ENCODE measurements at places on chromosomes 6 and 20. TPM values are rescaled to one million over a fixed set of nuclear protein-coding genes. Genes with fewer than 3 reads are reported as not detected.

GRCh38 chr6:103721923-103722322, 1137.8 kb downstream of the HACE1 start:
- H3K27me3 ChIP-seq, result no peaks in the 10 kb centered on the region
- 0 out of 2 replicates have a peak, but pooled peaks cover 4% of the 10 kb centered on the region for H3K4me1 ChIP-seq
- DNase-seq, result no peak
- no peaks in the 10 kb centered on the region for H3K36me3 ChIP-seq
- no peak overlapping the region for H3K27ac ChIP-seq
- no peak overlapping the region for H3K4me3 ChIP-seq

- no peaks in the 10 kb centered on the region for H3K4me1 ChIP-seq
- DNase-seq, result no peak
- H3K27ac ChIP-seq, result no peak overlapping the region
- H3K36me3 ChIP-seq, result no peaks in the 10 kb centered on the region
- no peaks in the 10 kb centered on the region for H3K27me3 ChIP-seq
These were observed 699.9 kb downstream of the FRK start for GRCh38 chr6:115360602-115361325.

GRCh38 chr6:142482974-142483373, 181.2 kb downstream of the ADGRG6 start:
- H3K27ac ChIP-seq, result no peak overlapping the region
- no peak overlapping the region for H3K4me3 ChIP-seq
- DNase-seq, result no peak
- peaks cover 3% of the 10 kb centered on the region for H3K4me1 ChIP-seq
- no peaks in the 10 kb centered on the region for H3K27me3 ChIP-seq
- H3K36me3 ChIP-seq, result no peaks in the 10 kb centered on the region

DNA sequence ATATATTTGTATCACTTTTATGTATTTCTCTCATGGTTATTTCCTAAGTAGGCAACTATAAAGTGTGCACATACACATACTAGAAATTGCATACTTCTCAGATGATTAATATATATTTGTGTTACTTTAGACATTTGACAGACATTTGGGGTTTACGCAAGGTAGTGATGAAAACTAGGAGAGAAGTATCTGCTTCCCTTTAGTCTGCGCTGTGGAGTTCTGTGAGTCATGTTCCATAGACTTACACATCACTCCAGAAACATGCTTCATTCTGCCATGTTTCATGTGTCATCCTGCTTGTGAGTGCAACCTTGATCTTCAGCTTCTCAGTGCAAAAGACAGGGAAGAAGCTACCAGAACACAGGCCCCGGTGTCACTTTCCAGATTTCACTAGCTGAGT, 200.7 kb upstream of the BMP2 start:
- H3K4me1 ChIP-seq, result no peaks in the 10 kb centered on the region
- H3K36me3 ChIP-seq, result no peaks in the 10 kb centered on the region
- no peak overlapping the region for H3K4me3 ChIP-seq
- no peaks in the 10 kb centered on the region for H3K27me3 ChIP-seq
- no peak for DNase-seq
- no peak overlapping the region for H3K27ac ChIP-seq

DNA sequence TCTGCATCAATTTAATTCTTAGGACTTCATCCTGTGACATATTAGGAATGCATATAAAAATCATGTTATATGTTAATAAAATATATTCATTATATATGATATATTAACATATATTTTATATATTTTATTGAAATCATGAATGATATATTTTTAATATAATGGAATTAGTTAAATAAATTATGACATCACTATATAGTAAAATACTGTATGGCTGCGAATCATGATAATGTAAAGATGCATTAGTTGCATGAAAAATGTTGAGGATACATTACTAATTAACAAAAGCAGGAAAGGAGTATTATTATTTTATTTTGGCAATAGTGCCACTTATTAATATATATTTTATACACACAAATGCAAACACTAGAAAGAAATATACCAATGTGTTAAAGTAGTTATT, 8.4 kb upstream of the RNF217 start:
- peaks cover 8% of the 10 kb centered on the region for H3K4me1 ChIP-seq
- no peak overlapping the region for H3K4me3 ChIP-seq
- no peaks in the 10 kb centered on the region for H3K27me3 ChIP-seq
- no peak for DNase-seq
- no peak overlapping the region for H3K27ac ChIP-seq

Gene GSTA3
- total RNA-seq, result not detected

GRCh38 chr20:10625641-10626040, 48.2 kb downstream of the JAG1 start:
- H3K4me3 ChIP-seq, result no peak overlapping the region
- no peaks in the 10 kb centered on the region for H3K27me3 ChIP-seq
- DNase-seq, result no peak

- H3K4me1 ChIP-seq, result no peaks in the 10 kb centered on the region
- no peak overlapping the region for H3K27ac ChIP-seq
- H3K4me3 ChIP-seq, result no peak overlapping the region
- H3K27me3 ChIP-seq, result no peaks in the 10 kb centered on the region
- peaks cover 48% of the 10 kb centered on the region for H3K36me3 ChIP-seq
- DNase-seq, result no peak
These were observed 10.1 kb downstream of the CD164 start for GRCh38 chr6:109372130-109372529.

DNA sequence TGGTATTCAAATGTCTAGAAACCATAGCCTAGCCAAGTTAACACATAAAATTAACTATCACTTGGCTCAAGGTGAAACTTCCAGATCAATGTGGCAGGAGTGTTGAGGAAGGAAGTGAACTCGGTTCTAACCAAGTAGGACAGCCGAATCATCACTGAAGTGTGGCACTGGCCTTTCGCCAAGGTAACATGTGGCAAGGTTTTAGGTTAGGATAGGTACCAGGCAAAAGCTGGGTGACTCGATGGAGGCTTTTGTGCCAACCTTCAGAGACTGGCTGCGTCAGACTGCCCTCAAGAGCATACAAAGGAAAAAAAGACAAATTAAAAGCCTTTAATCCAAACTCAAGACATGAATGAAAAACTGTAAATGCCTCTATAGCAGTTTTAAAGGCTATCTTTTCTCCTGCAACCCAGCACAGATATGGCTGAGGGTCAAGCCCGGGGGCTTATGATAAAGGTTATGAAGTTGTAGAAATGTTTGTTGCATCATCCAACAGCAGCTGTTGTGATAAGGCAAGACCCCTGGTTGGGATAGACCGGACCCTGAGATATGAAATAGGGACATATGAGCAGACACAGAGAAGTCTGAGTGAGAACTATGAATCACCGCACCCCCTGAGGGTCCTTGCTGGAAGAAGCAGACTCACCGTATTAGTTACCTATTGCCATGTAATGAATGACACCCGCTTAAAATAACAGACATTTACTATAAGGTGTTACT, 11.9 kb downstream of the PSMB9 start:
- no peaks in the 10 kb centered on the region for H3K4me1 ChIP-seq
- H3K4me3 ChIP-seq, result no peak overlapping the region
- no peaks in the 10 kb centered on the region for H3K36me3 ChIP-seq
- no peak overlapping the region for H3K27ac ChIP-seq
- H3K27me3 ChIP-seq, result no peaks in the 10 kb centered on the region

Gene TNXB
- 3.4 TPM for total RNA-seq

GRCh38 chr6:105109955-105110895, 69.6 kb downstream of the POPDC3 start:
- H3K4me3 ChIP-seq, result no peak overlapping the region
- H3K36me3 ChIP-seq, result no peaks in the 10 kb centered on the region
- no peaks in the 10 kb centered on the region for H3K4me1 ChIP-seq
- H3K27me3 ChIP-seq, result no peaks in the 10 kb centered on the region

Gene SLC24A3
- 3.0 TPM for total RNA-seq

DNA sequence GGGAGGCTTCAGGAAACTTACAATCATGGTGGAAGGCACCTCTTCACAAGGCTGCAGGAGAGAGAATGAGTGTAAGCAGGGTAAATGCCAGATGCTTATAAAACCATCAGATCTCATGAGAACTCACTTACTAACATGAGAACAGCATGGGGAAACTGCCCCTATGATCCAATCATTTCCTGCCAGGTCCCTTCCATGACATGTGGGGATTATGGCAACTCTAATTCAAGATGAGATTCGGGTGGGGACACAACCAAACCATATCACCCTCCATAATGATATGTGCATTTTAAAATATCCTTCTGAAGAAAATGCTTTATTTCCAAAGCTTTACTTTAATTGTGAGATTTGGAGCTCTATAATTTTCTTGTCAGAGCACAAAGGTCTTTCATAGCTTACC, 154.1 kb upstream of the CENPW start:
- DNase-seq, result no peak
- no peak overlapping the region for H3K27ac ChIP-seq
- H3K4me1 ChIP-seq, result peaks cover 13% of the 10 kb centered on the region

DNA sequence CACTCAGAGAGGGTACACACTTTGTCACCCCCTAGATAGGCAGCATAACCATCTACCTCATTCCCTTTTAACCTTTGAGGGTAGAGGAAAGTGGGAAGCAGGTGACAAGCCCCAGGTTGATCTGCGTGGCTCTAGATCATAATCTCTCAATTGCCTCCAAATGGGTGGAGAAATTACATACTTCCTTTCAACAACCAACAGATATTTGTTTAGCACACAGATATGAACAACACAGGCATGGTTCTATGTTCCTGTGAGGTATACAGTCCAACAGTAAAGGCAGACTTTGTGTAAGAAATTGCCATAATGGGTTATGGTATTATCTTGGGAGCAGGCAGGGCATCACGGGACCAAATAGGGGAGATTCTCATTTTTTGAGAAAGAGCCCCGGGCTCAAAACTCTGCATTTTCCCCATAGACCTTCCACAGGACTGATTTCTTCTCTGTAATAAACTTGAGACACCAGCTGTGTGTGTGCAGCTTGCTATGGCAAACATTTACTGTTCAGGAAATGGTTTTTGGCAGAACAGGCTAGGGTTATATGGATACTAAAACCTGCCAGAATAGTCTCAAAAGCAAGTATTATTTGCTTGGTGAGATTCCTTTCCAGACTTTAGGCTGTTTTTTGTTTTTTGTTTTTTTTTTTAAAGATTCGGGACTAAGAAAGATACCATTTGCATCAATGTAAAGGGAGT, 126.2 kb downstream of the CD164 start:
- no peak overlapping the region for H3K4me3 ChIP-seq
- H3K4me1 ChIP-seq, result peaks cover 6% of the 10 kb centered on the region
- H3K27ac ChIP-seq, result no peak overlapping the region
- no peak for DNase-seq
